ENCODE measurements at places on chromosomes 12 and 14.

DNA sequence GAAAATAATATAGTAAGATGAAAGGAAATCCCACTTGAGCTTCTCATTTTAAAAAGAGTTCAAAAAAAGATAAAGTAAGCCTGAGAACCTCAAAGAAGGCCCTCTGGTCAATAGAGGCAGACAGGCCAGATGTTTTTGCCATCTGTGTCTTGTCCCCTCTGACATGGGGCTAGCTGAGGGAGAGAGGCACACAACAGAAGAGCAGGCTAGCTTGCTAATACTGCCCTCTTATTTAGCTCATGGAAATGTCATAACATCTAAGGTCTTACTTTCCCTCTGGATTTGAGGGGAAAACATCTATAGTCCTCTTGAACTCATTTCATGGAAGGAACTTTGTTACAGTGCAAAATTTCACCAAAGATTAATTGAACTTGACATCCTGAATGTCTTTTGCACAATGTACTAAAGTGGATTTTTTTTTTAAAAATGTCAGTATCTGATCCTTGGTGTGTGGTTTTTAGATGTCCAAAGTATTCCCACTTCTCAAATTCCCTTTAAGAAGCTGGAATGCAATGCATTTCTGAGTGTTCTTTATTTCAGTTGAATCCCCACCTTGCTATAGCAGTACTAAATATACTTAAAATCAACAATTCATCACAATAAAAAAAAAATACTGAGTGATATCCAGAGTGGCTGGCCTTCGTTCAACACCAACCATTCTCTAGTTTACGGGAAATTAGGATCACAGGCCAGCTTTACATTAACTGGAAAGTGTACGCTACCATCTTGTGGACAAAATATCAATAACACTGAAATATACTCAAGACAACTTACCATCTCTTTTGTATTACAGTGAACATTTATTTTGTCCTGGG lies 176.7 kb downstream of the PAH start:
- DNase-seq: no peak

DNA sequence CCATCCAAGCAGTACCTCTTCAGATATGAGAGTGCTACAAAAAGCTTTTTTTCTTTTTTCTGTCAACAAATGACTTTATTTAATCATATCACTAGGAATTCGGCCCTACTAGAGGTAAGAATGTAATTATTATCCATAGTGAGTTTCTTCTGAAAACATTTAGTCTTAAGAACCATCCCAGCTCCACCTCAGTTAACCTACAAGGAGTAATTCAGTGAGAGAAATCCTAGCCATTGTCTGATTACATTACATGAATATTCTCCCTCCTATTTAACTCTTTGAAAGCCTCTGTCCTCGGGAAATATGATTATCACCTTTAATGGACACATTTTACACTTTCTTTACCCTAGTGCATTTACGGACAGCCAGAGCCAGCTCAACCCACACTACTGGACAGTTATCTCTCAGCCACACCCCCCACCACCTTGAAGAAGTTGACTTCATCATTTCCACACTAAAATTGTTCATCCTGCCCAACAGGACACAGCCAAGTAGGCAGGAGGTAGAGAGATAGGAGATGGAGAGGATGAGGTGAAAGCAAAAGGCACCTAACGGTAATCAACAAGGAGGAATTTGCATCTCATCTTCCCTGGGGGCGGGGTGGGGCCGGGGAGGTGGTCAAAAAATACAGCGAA lies 1.3 kb downstream of the PPFIA2 start:
- DNase-seq: no peak

DNA sequence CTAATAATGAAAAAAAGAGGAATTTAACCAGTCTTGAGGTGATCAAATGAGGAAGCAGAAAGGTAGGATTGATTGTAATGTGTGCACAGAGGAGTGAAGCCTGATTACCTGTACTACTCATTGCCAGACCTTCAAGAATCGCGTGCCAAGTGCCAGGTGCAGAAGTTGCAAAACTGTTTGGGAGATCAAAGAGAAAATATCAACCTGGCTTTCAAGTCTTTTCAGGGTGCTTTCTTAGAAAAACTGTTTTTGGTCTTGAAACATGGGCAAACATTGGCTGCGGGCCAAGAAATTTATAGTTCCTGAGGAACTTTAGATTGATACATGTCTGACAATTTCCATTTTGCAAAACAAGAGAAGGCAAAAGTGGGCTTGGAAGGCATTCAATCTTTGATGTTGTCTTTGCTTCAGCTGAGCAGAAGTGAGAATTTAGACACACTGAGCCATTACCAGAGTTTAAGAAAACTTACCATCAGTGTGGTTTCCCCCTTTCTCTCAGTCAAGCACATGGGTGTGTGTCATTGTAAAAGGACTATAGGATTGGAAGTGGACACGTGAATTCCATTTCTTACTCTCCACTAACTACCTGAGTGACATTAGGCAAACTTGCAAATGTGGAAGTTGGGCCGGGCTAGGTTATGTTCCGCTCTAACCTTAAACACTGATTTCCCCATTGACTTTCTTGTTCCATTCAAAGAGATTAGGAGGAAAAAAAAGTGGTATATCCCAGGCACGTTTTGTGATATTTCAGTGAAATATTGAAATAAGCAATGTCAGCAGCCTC lies 486.2 kb downstream of the DIO2 start:
- no peak for DNase-seq

GRCh38 chr12:48932878-48933277 lies 7.6 kb upstream of the FKBP11 start:
- peak; percentile 31 for DNase-seq

DNA sequence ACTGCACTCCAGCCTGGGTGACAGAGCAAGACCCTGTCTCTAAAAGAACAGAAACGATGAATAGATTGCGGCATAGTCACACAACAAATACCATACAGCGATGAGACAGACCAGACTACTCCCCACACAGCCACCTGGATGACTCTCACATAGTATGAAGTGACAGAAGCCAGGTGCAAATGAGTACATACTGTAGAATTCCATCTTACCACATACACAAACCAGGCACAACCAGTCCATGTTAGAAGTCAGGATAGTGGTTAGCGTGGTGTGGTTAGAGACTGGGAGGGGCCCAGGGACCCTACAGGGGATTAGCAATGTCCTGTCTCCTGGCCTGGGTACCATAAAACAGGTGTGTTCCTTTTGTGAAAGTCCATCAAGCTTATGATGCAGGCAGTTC lies 53.8 kb downstream of the FAM222A start:
- DNase-seq: no peak

Measured in CD4-positive, alpha-beta T cell treated with Interleukin-17A for 1 hour (primary cell).